ENCODE measurements at places on chromosomes 16 and 17. TPM values are rescaled to one million over a fixed set of nuclear protein-coding genes. Genes with fewer than 3 reads are reported as not detected.

DNA sequence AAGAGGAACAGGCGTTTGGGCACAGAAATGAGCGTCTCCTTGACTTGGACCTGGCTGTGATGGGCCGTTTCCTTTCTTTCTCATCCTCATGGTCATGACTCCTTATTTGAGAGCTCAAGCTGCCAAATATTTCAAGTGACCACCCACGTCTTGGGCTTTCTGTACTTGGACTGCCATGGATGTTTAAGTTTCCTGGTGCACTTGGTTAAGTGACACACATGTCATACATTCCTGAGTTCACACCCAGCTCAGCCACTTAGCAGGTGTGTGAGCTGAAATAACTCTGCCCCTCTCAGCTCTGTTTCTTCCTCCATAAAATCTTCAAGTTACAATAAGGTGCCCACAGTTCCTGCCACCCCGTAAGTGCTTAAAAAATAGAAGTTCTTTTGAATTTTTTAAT is 114.5 kb downstream of the CLEC16A start:
- DNase-seq, result no peak

DNA sequence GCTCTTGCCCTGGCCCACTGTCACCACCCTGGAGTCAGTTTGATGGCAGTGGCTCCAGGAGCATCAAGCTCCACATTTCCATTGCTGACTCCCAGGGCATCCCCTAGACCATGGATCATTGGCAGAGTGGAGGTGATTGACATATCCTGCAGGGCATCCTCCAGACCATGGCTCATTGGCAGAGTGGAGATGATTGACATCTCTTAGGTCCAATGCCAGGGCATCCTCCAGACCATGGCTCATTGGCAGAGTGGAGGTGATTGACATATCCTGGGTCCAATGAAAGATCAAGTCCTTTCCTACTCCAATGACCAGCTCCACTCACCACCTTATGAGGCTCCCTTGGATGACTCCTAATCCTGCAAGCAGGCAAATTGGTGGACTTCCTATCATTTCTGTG is 174.3 kb upstream of the NLRP1 start:
- DNase-seq, result no peak

GRCh38 chr16:83407928-83408327 is 399.9 kb upstream of the HSBP1 start:
- DNase-seq, result no peak

DNA sequence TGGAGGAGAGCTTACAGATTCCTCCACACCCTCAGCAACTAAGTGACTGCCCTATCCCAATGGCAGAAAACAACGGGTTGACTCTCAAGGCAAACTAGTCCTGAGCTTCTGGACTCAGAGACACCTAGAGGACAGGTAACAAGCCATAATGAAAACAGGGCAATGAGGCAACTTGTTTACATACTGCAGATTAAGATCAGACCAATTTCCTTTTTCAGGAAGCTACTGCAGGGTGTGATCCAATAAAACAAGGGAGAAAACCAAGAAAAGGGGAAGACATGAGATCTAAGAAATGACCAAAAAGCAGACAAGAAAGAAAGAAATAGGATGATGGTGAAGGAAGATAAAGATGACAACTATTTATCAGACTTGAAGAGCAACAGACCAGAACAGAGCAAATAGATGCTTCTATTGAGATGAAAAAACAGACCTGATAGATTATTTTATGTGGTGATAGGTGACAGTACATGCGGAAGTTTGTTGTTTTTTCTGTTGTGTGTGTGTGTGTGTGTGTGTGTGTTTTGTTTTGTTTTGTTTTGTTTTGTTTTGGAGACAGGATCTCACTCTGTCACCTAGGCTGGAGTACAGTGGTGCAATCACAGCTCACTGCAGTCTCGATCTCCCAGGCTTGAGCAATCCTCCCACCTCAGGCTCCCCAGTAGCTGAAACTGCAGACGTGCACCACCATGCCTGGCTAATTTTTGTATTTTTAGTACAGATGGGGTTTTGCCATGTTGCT is 120.7 kb downstream of the GAS7 start:
- no peak for DNase-seq

DNA sequence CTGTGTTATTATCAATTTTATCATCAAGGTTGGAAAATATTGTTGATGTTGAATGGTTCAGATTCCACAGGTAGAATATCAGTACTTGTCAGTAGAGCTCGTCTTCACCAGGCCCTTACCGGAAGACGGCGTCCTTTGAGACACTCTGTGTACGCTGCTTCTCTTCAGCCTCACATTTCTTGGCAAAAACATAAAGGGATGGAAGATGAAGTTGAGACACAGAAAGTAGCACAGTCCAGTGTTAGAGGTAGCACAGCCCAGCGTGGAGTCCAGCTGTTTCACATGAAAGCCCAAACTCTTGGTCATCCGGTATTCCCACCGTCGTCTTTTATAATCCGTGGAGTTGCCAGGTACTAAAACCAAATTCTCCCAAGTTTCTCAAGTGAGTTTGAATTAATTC is 30.4 kb downstream of the ATP2C2 start:
- no peak for DNase-seq

DNA sequence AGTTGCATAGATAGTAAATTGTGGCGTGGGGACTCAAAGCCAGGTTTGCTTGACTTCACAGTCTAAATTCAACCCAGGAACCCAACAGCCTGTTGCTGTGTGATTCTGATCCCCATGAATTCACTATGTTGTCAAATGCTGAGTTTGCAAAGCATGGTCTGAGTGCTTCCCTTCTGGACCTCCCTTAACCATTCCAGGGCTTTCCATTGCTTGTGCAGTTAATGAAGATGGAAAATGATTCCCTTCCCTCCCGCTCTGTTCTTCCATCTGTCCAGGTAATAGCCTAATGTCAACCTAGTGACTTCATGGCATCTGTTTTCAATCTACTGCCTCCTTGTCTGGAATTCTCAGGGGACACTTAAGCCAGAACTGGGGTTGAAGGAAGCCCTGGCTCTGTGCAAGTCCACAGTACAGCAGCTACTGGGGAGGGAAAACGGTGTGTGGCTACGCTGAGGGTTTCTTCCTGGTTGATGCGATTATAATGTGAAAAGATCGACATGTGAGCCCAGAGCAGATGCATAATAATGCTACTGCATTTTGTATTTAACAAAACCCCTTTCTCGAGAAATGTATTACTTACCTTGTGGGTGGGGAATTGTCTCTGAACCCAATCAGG is 206.7 kb downstream of the CDH13 start:
- no peak for DNase-seq

DNA sequence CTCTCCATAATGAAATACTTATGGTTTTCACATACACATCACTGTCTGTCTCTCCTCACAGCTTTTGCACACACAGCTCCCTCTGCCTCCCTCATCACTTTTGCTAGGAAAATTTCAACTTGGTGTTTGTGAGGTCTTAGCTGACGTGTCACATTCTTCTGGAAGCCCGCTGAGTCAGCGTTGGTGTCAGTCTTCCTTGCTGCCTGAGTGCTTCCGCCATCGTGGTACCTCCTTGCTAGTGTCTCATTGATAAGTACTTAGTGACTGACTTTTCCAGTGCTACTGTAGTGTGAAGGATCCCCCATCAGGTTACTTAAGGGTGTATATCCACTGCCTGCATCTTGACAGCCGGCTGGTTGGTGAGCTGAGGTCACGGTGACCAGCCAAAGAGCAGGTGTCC is 33.5 kb downstream of the CA10 start:
- no peak for DNase-seq

DNA sequence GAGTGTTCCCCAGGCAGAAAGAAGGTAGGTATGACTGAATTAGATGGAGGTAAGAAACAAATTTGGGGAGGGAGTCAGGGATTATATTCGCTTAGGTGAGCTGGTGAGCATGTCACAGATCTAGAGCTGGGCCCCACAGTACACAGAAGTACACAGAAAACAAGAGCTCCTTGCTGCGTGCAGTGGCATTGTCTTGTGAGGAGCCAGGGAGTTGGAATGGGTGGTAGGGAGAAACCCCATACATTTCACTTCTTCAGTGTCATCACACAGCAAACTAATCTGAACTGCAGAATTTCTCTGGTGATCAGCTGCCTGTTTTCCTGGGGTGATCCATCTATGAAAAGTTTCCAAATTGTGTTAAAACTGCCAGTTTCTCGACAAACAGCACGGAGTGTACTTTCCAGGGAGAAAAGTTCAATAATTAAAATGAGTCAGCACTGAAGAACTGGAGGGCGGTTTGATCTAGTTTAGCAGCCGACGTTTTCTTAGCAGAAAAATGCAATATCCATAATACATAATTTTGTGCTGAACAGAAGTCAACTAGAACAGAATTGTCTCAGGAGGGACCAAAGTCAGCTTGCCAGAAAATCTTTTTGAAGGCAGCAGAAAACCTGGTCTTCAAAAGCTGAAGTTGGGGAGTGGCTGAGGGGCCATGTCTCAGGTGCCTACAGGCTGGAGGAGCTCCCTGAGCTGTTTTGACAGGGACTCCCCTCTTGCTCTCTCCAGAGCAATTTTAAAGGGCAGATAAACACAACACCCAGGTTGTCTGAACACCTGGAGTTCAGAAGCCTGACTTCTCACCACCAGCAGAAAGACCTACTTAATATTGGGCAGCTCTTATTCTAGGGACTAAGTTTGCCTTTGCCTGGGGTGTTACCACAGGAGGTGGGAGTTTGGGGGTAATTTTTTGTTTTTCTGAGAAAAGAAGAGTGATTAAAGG is 448.6 kb downstream of the CA10 start:
- no peak for DNase-seq

- DNase-seq, result no peak
These were observed 106.3 kb upstream of the CRHR1 start for GRCh38 chr17:45677770-45678169.

The HLF gene
- total RNA-seq, result 13.5 TPM

The CACNB1 gene
- 20.7 TPM for total RNA-seq

The ZNF385C gene
- 7.4 TPM for total RNA-seq

The G6PC1 gene
- 0.09 TPM for total RNA-seq

The KRT40 gene
- not detected for total RNA-seq

The CSH1 gene
- 3.6 TPM for total RNA-seq

The GPR139 gene
- 0.91 TPM for total RNA-seq
